ENCODE measurements at places on chromosomes 12 and 14.

DNA sequence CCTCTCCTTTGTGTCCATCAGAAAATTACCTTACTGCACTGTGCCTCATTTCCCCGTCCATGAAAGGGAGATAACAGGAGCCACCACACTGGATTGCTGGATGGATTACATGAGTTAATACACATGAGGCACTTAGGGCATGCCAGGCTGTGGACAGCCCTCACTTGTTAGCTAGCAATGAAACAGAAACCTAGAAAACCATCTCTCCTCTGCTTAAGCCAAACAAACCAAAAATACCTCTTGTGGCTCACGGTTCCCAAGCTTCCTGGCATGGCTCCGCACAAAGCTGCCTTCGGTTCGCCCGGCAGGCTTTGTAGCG lies 660 bp upstream of the HCFC2 start:
- no peak for DNase-seq

GRCh38 chr12:69986114-69986513 lies 161.1 kb downstream of the MYRFL start:
- no peak for DNase-seq

GRCh38 chr12:45655743-45656142 lies 73.8 kb upstream of the ARID2 start:
- DNase-seq = no peak

DNA sequence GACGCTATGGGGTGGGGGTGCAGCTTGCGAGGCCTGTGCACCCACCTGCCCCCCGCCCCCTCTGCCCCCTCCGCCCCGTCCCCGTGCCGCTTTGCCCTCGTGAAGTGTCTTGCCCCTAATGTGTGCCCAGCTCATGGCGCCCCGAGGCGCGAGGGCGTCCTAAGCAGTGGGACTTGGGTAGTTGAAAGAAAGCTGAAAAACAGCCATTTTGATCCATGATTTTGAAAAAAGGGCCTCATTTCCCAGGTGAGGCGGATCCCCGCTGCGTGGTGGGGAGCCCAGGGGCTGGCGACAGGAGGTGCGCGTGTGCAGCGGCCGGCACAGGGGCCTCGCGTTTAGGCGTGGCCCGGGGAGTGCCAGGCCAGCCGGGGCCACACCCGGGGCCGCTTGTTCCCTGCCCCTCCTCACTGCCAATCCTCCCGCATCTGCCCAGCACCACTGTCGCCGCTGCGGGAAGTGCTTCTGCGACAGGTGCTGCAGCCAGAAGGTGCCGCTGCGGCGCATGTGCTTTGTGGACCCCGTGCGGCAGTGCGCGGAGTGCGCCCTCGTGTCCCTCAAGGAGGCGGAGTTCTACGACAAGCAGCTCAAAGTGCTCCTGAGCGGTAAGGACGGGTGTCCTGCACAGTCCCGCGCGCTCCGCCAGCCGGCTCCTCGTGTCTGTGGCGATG lies 11.8 kb downstream of the ZFYVE21 start:
- no peak for DNase-seq

- DNase-seq = no peak
Measured at GRCh38 chr12:87311206-87311605, 718.0 kb downstream of the C12orf50 start.

- no peak for DNase-seq
Measured at GRCh38 chr14:61780125-61780524, 17.9 kb downstream of the SNAPC1 start.

DNA sequence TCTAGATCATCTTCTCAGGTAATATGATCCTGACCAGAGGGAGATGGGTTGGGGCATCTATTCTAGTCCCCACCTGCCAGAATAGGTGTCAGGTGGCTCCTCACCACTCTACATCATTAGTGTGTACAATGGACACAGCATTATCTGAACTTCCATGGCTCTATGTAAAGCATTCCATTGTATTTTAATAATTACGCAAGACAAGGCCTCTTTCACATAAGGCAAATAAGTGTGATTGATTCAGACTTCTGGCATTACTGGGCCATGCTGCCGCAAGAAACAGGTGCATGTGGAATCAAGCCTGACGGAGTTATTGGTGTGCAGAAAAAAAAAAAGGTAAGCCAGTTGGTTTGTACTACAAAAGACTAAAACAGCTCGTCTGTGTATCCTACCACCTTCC lies 3.1 kb upstream of the DDHD1 start:
- DNase-seq = no peak

DNA sequence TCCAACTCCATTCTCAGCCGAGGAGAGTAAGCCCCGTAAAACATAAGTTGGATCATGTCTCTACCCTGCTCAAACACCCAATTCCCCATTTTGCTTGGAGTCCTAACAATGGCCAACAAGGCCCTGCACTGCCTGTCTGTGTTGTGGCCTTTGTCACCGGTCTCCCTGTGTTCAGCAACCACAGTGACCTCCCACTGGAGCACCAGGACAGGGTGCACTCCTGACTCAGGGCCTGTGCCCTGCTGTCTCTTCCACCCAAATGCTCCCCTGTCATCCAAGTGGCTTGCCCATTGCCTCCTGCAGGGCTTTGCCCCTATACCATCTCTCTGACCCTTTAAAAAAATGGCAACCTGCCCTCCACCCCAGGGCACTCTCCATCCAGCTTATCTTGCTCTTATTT lies 4.4 kb upstream of the KRT85 start:
- no peak for DNase-seq

DNA sequence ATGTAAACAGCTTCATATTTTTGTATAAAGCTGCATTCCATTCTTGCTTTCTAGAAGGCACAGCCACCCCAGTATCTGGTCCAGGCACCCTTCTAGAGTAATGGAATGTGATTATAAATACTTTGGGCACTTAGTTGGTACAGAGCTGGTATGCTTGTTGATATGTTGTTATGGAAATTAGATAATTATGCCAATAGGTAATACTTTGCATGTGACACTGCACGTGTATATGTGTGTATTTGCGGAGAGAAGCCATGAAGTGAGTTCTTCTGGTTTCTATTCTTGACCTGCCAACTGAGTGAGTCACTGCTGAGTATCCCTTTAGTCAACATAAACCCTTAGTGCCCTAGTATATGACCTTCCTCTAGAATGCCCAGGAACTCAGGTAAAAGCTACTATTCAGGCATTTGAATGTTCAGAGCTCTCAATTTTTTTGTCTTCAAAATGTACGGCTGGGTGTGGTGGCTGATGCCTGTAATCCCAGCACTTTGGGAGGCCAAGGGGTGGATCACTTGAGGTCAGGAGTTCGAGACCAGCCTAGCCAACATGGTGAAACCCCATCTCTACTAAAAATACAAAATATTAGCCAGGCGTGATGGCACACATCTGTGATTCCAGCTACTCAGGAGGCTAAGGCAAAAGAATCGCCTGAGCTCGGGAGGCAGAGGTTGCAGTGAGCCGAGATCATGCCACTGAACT lies 6.2 kb upstream of the TCP11L2 start:
- DNase-seq = no peak

DNA sequence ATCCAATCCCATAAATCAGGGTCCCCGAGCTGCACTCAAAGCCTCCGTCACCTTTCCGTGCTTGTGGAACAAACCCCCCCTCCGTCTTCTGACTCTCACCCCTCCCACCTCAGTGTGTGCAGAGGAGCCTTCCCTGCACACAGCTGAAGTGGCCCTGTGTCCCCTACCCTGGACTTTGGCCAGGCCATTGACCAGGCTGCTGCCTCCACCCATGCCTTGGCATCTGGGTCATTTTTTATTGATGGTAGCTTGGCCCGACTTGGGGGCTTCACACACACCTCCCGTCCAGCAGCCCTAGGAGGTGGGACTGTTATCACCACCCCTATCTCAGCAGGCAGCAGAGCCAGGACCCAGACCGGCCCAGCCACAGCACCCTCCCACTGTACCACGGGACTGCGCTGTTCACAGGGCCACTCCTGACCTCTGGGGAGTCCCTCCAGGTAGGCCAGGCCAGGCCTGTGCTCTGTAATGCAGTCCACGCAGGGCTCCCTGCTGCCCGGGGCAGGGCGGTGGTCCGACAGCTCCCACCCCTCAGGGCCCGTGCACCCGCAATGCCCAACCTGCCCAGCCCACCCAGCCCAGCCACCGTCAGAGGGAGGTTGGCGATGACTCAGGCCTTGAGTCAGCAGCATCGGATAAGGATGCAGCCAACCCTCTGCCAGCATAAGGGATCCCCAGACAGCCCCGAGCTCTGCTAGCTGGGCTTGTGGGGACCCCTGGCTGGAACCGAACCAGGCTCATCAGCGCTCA lies 9.2 kb upstream of the INF2 start:
- DNase-seq = no peak

DNA sequence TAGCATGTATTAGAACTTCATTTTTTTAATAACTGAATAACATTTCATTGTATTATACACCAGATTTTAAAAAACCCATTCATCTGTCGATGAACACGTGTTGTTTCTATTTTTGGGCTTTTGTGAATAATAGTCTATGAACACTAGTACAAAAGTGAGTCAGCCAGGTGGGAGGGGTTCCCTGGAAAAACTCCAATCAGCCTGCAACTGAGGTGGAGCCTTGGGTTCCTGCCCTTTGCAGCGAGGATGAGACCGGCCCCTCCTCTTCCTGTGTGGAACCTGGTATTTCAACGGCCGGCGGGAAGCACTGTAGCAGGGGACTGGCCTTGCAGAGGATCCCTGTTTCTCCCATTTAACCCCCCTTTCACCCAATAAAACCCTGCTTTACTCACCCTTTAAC lies 56.1 kb downstream of the LMNTD1 start:
- DNase-seq = no peak

DNA sequence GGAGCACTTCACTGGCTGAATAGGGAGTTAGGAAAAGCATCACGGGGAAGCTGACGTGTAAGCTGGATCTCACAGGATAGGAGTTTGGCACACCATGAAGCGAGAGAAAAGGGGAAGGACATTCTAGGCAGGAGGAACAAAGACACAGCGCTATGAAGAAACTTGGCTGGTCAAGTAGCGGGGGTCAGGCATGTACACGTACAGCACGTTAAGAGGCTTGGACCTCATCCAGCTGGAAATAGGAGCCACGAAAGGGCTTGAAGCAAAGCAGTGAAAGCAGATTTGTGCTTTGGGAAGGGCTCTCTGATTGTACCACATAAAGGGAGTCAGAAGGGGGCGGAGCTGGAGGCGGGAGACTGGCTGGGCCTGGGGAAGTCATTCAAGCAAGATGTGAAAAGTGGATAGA lies 19.6 kb upstream of the GALNT8 start:
- no peak for DNase-seq

DNA sequence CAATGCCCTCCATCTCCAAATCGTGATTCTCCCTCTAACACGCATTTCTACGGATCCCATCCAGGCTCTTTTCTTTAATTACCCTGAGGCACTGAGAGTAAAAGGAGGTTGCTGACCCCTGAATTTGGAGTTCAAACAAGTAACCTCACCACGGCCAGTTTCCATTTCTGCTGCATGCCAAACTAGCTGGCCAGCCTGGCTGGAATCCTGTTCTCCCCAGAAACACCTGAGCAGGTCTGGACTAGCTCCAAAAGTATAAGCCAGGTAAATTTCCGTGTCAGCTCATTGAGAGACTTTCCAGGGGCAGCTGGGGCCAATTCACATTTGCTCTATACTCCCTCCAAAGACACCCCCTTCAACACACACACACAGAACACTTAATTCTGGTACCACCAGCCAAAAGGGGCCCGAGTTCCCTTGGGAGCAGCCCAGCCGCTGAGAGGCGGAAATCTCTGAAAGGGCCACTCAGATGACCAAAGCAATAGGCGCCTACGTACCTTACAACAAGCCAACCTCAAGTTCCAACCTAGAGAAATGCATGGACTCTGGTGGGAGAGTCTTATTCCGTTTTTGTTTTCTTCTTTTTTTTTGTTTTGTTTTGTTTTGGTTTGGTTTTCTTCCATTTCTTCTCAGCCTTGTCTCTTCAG lies 131.4 kb downstream of the NDUFA12 start:
- no peak for DNase-seq

DNA sequence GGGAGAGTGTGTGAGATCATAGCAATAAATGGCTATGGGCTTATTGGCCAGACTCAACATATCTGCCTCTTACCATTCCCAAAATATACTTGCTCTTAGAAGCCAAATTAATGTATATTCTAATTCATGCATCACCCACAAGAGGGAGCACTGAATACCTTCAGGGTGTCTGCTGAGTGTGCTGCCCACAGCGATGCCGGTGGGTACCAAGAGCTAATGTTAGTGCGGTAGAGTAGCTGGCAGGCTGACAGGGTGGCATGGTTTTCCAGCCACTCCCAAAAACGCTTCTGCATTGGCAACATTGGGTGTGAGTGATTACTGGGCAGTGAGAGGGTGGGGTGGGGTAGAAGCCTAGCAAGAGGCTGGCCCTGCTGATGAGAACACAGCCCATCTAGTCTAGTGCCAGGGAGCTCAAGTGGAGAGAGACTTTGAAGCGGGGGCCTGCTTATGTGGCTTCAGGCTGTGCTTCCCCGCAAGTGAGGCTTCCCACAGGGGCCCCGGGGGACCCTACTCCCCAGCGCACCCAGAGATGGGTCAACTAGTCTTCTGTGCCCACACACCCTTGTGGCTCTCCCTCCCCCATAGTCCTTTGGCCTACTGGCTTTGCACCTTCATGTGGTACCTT lies 9.2 kb upstream of the PLEKHD1 start:
- DNase-seq = no peak

- no peak for DNase-seq
Measured at GRCh38 chr14:25090716-25091454, 40.9 kb upstream of the STXBP6 start.

GRCh38 chr14:29735459-29735858 lies 192.2 kb downstream of the PRKD1 start:
- no peak for DNase-seq

GRCh38 chr14:54627540-54628363 lies 60.8 kb downstream of the SAMD4A start:
- DNase-seq = no peak

DNA sequence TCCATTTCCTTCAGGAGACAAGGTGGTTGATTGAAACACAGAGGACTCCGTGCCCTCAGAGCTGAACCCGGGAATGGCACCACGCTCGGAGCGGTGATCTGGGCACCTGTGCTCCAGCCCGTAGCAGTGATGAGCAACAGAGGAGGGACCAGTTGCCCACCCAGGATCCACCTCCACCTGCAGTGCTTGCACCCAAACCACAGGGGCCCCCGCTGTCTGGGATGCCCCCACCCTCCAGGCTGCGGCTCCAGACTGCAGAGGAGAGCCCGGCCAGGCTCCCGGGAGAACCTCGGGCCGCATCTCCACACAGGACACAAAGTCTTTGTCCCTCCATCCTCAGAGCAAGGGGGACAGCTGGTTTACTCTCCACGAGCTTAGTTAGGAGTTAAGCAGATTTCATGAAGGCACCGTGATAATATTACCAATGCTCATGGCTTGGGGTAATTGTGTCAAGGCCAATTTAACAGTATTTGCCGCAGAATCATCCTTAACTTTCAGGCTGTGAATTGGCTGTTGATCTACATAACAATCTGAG lies 100.6 kb downstream of the TNFAIP2 start:
- DNase-seq = no peak

DNA sequence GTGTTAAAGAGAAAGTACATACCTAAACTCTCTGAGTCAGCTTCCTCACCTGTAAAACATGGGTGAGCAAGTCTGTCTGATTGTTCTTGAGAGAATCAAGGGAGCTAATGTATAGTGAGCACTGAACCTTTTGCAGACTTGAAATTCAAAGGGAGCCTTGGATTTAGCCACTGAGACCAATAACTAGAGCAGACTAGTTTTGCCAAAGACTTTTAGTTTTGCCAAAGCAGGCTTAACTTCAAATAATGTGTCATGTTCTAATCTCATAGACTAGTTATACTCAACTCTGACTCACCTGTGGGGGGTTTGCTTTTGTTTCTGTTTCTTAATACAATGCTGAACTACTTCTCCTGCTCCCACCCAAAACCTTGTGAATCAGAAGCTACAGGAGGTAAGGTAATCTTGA lies 123.7 kb downstream of the SLC25A21 start:
- DNase-seq = no peak
